ENCODE measurements at places on chromosomes 16 and 17. TPM values are rescaled to one million over a fixed set of nuclear protein-coding genes. Genes with fewer than 3 reads are reported as not detected.

DNA sequence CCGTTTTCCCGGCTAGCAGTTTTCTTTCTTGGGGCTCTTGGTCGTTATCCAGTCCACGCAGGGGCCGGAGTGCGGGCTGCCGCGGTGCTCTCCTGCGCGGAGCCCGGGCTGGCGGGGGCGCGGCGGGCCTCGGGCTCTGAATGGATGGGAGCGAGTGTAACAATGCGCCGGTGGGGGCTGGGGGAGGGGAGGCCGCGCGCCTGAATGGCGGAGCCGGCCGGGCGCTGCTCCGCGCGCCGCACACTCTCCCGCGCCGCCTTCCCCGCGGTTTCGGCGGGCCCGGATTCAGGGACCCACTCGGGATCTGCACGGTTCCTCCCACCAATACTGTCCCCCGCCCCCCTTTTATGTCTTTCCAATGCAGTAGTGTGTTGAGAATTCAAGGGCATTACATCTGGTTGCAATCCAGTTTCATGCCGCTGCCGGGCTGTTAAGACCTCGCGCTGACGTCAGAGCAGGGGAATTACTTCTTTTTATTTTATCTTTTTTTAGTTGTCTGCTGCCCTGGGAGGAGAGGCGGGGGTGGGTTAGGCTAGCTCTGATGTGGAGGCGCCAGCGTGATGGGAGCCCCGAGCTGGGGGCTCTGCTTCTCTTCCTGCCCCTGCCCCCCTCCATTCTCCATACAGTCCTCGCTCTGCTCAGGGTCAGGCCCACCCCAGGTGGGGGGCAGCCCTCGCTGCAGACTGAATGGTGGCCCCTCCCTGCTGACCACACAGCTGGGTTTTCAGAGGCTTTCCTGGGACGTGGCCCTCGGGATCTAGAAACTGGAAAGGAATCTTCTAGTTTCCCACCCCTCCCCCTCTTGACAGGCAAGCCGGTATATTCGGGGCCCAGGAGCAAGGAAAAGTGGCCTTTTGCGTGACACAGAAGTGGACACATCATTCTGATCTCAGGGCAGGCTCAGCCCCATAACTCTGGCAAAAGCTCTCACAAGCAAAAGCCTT is 1.8 kb downstream of the RAI1 start:
- DNase-seq: no peak

DNA sequence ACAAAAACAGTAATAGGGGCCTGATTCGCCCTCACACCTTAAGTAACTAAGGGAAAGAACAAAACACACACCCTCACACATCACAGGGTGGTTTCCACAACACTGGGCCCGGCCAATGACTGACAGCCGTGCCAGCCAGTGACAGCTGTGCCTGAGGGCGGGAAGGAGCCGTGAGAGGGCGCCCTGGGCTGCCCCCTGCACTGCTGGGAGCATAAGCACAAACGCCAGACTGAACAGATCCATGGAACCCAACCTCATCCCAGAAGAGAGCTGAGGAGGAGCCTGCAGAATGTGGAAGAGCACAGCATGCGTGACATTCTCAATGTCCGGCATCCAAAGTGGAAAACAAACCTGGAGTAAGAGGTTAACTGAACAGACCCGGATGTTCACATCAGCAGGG is 16.0 kb downstream of the CSNK1D start:
- DNase-seq: no peak

DNA sequence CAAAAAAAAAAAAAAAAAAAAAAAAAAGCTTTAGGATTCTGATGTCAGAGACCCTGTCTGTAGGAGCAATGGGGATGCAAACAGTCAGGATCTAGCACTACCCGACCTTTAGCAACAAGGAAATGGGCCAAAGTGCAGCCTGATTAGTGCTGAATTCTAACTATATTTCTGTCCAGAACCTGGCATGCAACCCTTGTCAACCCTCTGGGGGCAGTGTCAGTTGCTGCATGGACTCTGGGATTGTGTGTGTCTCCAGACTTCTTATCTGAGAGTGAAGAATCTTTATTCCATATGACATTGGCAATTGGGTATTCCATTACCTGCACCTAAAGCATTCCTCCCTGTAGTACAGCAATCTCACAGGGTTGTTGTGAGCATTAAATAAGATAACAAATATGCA is 120.3 kb upstream of the CRHR1 start:
- no peak for DNase-seq

DNA sequence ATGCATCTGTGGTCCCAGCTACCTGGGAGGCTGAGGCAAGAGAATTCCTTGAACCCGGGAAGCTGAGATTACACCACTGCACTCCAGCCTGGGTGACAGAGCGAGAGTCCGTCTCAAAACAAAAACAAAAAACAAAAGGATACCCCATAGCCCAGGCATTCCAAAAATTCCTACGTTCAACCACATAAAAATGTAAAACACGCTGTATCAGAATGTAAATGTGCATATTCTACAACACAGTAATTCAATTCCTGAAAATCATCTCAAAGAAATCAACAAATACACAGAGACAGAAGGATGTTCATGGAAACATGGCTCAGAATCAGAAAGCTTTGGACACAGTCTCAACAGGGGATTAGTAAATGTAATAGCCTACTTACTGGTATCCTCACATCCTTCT is 33.0 kb downstream of the COG7 start:
- DNase-seq: no peak

- DNase-seq: no peak
Measured at GRCh38 chr17:58560511-58560910, 46.1 kb upstream of the MTMR4 start.

Gene HLF
- polyA plus RNA-seq: 5.1 TPM

GRCh38 chr16:30615358-30616091 is 5.3 kb upstream of the ZNF689 start:
- no peak for DNase-seq

DNA sequence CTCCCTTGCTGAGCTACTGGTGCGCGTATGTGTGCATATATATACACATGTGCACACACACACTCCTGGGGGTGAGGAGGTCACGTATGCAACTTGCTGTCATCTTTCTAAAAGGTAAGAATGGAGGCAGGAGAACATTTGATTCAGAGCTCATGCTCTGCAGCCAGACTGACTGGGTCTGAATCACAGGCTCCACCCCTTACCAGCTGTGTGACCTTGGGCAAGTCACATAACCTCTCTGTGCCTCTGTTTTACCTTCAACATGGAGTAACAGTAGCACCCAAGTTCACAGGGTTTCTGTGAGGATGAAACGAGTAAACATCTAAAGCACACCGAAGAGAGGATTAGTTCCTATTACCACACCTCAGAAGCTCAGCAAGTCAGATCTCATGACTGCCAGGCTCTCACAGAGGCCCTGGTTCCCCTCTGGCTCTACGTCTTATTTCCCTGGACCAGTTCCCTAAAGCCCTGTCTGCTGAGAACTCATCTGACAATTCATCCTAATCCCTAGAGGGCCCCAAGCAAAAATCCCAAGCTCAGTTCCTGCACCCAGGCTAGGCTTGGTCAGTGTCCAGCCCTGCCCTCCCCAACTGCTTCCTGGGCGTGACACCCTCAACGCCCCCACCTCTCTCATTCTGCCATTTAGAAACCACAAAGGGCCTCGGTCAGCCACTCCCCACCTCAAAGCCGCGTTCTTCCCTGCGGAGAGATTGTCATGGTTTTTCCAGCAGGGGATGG is 28.7 kb downstream of the ABR start:
- DNase-seq: no peak
